NCI-H748 treated with DMSO at 0.1 percent for 48 hours (cell line): ENCODE measurements at places on chromosomes 5 and 9.

GRCh38 chr9:121784731-121785411, 133.4 kb downstream of the DAB2IP start:
- no peak for DNase-seq

DNA sequence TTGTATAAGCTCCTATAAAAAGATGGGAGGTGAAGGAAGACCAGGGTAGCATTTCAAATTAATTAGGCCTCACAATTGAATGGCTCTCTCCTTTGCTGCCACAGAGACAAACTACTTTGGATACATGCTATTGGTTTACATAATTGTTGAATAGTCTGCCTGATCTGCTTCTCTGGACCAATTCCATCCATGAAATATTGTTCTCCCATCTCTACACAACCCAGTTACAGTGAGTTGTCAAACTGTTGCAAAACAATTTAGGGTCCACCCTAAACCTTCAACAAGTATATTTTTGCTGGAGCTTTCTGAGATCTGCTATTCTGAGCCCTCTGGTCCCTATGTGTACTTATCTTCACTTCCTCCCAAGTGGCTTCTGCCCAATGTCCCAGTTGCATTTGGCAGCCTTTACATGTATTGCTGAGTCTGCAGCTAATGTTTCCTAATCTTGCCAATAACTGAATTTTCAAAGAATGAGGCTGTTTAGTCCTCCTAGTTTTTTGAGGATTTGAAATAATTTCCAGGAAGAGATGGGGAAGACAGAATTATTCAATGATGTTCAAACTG, 38.9 kb downstream of the AGTPBP1 start:
- no peak for DNase-seq

GRCh38 chr5:173919443-173919842, 31.3 kb downstream of the CPEB4 start:
- DNase-seq: no peak

GRCh38 chr5:149749481-149750365, 19.6 kb downstream of the PPARGC1B start:
- DNase-seq: no peak

GRCh38 chr5:93790401-93790800, 49.0 kb upstream of the POU5F2 start:
- DNase-seq: no peak

DNA sequence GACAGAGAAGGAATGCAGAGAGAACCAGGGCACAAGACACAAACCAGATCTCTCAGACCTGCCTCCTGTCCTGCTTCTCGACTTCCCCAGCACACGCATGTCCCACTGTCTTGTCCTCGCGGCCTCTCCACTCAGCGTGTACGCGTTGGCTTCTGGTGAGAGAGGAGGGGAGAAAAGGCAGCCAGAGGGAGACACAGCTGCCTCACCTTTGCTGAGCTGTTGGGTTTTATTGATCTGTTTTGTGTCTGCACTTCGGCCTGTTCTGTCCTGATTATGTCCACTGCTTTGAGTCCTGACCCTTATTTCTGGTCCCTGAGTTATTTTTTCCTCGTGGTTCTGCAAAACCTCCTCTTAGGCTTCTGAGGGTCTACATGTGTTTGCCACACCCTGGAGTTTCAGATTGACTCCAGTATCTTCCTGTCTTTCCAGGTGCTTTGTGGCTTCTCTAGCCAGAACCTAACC, 87.5 kb upstream of the AGXT2 start:
- DNase-seq: no peak
